ENCODE measurements at places on chromosomes 12 and 14.

- DNase-seq, result no peak
Measured at GRCh38 chr12:124030510-124030909, 57.5 kb downstream of the ZNF664 start.

DNA sequence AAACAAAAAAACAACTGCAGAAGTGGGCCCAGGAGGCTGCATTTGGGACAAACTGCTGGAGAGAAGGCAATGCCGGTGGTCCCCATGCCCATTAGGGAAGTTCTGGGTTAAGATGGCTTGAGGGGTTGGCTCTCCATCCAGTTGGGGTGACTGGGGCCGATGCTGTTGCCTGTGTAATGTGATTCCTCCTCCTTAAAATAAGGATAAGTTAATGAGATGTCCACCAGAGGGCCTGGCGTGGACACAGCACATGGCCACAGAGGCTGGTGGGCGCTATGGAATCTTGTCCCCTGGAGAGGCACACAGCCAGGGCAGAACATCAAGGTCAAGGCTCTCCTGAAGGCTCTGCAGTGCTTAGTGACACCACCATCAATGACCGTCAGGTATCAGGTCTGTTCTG lies 1.0 kb upstream of the TESC start:
- peak; percentile 17 for DNase-seq

DNA sequence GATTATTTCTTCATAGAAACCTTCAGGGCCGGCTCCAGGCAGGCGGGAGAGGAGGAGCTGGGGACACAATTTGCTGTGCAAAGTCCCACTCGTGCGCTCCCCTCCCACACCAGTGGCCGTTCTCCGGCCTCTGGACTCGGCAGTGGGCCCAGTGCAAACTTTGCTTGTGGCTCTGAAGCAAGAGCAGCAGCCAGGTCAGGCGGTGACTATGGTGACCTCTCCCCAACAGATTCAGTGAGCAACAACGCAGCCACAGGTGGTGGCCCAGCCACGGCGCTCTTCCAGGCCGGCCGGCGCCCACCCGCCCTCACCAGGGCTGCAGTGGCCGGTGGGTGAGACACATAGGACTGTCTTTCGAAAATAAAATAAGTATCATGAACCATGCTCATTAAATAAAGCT lies 29.5 kb downstream of the VPS37B start:
- DNase-seq, result no peak

DNA sequence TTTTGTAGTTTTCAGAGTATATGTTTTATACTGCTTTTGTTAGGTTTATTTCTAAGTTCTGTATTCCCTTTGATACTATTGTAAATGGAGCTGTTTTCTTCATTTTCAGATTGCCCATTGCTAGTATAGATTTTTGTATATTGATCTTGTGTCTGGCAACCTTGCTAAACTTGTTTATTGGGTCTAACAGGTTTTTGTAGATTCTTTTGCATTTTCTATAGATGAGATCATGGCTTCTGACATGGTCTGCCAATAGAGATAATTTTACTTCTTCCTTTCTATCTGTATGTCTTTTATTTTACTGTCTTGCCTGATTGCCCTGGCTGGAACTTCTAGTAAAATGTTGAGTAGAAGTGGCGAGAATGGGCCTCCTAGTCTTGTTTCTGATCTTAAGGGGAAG lies 40.3 kb downstream of the ANKRD9 start:
- no peak for DNase-seq

DNA sequence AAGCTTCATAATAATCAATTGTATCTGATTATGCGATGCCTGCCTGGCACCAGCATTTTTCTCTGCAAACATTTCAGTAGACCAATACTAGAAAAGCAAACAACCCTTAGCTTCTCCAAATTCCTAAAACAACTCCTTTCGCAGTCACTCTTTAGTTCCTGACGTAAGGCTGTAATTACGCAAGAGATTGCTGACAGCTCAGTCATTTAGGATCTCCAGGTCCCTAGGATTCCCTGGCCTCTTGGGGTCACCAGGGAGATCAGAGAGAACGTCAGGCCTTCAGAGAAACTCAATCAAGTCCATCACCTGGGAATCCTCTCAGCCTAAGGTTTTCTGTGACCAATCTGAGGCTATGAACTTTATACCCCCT lies 390.6 kb downstream of the PAWR start:
- no peak for DNase-seq

- DNase-seq, result no peak
Measured at GRCh38 chr12:13566292-13566691, 369.8 kb downstream of the EMP1 start.

- DNase-seq, result no peak
Measured at GRCh38 chr12:63047146-63047545, 103.9 kb downstream of the AVPR1A start.

- no peak for DNase-seq
Measured at GRCh38 chr12:128817111-128818015, 6.4 kb downstream of the SLC15A4 start.

- DNase-seq, result no peak
Measured at GRCh38 chr12:97046901-97047300, 139.8 kb downstream of the NEDD1 start.

DNA sequence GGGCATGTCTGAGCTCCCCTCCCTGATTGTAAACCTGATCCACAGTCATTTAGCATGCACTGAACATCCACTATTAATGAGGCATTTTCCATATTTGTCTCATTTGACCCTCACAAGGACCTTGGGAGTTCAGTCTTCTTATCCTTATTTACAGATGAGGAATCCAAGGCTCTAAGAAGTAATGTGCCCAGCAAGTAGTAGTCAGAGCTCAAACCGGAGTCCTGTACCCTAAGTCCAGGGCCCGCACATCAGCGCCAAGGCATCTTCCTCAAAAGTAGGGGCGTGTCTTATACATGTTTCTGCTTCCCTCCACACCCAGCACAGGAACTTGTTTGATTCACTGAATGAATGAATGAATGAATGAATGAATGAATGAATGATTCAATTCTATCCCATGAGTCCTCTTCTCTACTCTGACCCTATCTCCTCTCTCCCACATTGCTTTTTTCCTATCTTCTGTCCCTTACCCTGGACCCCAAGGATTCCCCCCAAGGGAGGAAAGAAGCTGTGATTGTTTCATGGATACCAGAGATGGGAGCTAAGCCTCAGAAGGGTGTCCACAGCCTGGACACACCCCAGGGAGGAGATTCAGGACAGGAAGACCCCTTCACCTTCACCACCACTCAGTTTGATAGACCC lies 21.8 kb upstream of the KRT8 start:
- no peak for DNase-seq

GRCh38 chr14:61129168-61129745 lies 148.2 kb downstream of the SLC38A6 start:
- no peak for DNase-seq

DNA sequence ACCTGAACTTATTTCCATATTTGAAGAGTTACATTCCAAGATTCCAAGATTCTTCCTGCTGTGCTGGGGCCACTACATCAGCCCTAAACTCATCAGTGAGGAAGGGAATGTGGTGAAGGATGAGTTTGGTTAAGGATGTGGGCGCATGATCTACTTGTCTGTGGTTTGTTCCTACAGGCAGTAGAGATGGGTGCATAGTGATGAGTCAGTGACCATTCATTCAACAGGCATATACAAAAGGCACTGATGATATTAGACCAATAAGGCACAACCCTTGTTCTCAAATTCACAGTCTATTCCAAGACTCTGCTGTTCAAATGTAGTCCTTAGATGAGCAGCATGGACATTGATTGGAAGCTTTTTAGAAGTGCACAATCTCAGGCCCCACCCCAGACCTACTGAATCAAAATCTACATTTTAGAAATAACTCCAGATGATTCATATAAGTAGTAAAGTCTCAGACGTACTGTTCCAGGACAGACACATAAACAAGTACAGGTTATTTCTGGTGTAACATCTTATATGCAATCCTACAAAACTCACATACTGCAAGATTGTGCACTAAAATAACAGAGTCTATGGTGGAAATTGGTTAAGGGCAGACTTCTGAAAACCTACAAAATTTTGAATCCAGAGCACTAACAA lies 47.7 kb upstream of the MAP3K9 start:
- DNase-seq, result peak; percentile 76

GRCh38 chr12:16165506-16165905 lies 112.0 kb downstream of the SLC15A5 start:
- peak; percentile 50 for DNase-seq

DNA sequence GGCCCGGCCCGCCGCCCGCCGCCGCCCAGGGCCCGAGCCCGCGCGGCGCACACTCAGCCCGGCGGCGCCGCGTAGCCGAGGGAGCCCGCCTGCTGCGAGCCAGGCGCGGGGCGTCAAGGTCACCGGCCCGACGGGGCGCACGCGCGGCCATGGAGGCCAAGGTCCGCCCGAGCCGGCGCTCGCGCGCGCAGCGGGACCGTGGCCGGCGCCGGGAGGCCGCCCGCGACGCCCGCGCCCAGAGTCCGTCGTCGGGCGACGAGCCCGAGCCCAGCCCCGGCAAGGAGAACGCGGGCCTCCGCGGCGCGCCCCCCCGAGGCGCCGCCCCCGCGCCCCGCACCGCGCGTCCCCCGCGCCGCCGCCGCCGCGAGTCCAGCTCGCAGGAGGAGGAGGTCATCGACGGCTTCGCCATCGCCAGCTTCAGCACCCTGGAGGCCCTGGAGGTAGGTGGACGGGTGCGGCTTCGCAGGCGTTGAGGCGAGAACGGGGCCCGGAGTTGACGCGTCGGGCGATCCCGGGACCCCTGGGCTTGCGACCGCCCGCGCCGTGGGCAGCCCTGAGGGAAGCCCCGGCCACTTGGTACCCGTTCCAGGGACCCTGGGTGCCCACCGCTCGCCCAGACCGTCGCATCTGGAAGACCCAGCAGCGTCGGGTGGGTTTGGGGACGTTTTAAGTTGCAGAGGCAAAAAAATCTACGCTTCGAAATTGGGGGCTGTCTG lies 629 bp downstream of the FBRSL1 start:
- DNase-seq, result no peak

GRCh38 chr12:124159655-124160054 lies 135.2 kb upstream of the RFLNA start:
- DNase-seq, result no peak

- DNase-seq, result no peak
Measured at GRCh38 chr14:68687746-68688145, 105.1 kb downstream of the ZFP36L1 start.

GRCh38 chr12:31876568-31877424 lies 82.4 kb upstream of the RESF1 start:
- peak; percentile 95 for DNase-seq

GRCh38 chr14:100109594-100109955 lies 44.4 kb downstream of the EVL start:
- no peak for DNase-seq

GRCh38 chr12:728781-729180 lies 23.6 kb upstream of the WNK1 start:
- no peak for DNase-seq

DNA sequence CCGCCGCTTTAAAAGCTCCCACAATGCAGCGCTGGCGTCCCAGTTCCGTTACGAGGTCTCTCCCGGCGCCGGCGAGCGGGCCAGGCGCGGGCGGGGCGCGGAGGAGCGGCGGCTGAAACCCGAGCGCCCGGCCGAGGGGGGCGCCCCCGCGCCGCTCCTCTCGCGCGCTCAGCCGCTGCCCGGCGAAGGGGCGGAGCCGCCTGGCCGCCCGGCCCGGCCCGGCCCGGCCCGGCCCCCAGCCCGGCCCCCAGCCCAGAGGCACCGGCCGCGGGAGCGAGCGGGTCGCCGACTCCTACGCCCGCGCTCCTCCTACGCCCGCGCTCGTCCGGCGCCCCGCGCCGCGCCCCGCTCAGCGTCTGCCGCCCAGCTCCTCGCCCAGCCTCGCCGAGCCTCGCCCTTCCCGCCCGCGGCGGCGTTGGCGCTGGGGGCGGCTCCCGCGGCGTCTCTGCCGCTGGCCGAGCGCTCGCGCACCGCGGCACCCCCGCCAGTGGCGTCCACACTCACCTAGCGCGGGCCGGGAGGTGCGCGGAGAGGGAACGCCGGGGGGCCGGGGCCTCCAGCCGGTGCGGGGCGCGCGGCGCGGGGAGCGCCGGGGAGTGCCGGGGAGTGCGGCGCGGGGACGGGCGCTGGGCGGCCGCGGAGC lies at the start of gene RASSF8:
TSS of gene RASSF8 (plus strand) at position 255 of the 643 bp plus-strand sequence. CDS start 96,662 bp downstream, outside the sequence.
- DNase-seq, result no peak

GRCh38 chr12:104499668-104500332 lies 43.1 kb downstream of the CHST11 start:
- no peak for DNase-seq

DNA sequence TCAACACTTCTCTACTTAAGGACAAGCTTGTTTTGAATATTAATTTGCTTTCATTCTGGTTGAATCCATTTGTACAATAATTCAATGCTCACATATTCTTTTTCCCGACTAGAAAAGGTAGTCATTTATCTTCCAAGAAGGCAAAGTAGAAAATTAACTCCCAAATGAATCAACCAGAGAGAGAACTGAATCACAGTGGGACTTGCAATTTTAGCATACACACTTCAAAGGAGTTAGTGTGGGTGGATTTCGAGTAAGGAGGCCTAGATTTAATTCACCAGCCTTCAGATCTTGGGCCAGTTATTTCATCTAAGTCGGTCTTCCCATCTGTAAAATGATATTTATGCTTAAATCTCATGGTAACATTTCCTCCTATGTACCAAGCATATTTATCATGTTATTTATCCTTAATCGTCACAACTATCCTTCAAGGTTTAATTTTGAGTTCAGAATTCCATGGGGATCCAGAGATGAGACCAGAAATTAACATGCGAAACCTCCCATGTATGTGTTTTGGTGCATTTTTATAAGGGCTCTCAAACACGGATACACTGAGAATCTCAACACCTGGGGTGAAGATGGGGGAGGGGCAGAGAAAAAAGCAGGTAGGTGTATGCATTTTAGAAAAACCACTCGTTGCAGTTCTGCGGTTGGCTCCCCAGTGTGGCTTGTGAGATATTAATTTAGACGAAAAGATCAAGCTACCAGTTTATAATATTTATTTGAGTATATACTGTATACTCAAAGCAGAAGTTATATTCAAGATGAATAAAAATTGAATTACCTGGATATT lies 38.9 kb upstream of the IL22 start:
- DNase-seq, result no peak

GRCh38 chr14:90302529-90303303 lies 29.0 kb downstream of the NRDE2 start:
- no peak for DNase-seq

DNA sequence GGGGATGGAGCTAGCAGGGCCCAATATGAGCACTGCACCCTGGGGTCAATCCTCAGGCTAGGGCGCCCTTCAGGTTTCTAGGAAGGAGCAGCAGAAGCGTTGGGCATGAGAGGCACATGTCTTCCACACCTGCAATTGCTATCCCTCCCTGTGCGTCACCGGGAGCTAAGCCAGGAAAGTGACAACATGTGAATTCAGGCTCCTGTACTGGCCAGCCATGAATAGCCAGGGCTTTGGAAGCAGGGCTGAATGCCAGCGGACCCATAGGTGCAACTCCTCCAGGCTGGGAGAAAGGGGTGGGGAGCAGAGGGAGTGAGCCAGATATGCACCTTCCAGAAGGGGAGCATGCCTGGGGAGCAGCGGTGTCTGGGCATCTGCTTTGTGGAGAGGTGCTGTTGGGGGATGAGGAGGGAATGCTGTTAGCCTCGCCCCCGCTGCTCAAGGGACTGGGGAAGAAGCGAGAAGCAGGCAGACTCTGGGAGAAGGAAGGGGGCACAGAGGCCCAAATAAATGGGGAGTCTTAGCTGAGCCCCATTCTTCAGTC lies 6.1 kb downstream of the HOXC5 start:
- DNase-seq, result no peak

- DNase-seq, result no peak
Measured at GRCh38 chr12:130463275-130463658, 125.6 kb downstream of the PIWIL1 start.

Data from MV-4-11 (cell line).